Amniotic stem cell (primary cell): ENCODE measurements at places on chromosomes 6 and 20.

GRCh38 chr6:35096129-35096862, 44.8 kb downstream of the TCP11 start:
- peak; percentile 38 for DNase-seq

- DNase-seq = no peak
These were observed 32.8 kb downstream of the REPS1 start for GRCh38 chr6:138955262-138955661.

- DNase-seq = no peak
These were observed 17.7 kb upstream of the VSX1 start for GRCh38 chr20:25099601-25100140.

GRCh38 chr6:48113130-48113529, 2.1 kb upstream of the PTCHD4 start:
- no peak for DNase-seq

GRCh38 chr6:89731924-89732567, 87.5 kb downstream of the MDN1 start:
- DNase-seq = no peak

DNA sequence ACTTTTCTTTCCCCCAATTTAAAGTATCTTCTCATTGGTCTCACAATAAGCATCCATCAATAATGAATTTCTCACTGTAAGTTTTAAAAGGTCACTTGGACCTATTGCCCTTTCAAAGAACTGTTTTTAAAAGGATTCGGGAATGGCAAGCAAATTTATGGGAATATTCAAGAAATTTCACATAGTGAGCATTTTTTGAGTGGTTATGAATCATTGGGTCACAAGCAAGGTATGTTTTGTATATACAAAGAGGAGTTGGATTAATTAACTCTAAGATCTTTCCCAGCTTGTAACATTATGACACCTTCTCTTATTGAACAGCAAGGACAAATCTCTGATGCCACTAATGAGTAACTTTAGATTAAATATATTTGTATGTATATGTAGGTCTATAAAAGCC, 165.0 kb downstream of the MOXD1 start:
- DNase-seq = no peak

DNA sequence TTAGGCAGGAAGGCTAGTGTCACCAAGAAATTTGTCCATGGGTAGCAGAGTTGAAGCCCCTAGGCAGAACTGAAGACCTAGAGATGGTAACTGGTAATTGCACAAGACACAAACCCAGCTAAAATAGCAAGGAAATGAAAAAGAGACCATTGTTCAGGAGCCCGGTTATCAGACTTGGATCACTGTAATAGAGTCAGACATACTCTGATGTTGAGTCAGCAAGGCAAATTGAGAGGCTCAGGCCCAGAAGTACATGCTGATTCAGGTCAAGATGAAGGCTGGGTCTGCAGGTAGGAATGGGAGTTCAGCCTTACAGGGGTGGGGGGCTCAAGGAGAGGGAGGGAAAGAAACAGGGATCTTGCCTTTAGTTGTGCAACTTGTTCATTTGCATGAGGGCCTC, 6.5 kb upstream of the TMEM242 start:
- no peak for DNase-seq

GRCh38 chr6:167968091-167968490, 29.4 kb upstream of the KIF25 start:
- no peak for DNase-seq

DNA sequence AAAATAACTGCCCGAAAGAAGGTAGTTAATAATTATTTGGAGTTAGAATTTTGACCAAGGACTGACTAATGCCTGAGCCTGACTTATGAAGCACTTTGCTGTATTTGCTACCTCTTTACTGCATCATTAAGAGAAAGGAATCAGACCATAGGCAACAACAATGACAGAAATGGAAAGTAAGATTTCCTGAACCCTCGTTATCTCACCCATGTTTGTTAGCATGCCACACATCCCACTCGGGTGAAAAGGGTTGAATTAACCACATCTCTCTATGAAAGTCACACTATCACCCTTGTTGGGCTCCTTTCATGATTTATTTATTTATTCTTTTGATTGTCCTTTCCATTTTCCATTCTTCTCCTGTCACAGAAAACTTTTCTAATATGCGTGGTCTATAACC, 59.6 kb downstream of the OLIG3 start:
- DNase-seq = no peak

- DNase-seq = no peak
These were observed 7.2 kb upstream of the SYNJ2 start for GRCh38 chr6:157974341-157974894.

GRCh38 chr6:21265730-21266044, 327.9 kb upstream of the SOX4 start:
- DNase-seq = no peak

DNA sequence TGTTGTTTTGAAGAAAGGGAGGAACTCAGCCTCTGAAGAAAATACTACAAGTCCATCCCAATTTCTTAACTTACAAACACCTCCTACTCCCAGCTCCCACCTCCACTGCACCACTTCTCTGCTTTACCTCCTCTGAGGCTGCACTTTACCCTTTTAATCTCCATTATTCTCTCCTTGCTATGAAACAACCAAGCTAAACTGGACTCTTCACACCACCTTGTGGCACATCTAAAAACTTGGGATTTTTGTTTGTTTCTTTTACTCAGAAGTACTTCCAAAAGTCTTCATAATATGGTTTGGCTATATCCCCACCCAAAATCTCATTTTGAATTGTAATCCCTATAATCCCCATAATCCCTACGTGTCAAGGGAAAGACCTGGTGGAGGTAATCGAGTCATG, 142.2 kb downstream of the MOXD1 start:
- no peak for DNase-seq

DNA sequence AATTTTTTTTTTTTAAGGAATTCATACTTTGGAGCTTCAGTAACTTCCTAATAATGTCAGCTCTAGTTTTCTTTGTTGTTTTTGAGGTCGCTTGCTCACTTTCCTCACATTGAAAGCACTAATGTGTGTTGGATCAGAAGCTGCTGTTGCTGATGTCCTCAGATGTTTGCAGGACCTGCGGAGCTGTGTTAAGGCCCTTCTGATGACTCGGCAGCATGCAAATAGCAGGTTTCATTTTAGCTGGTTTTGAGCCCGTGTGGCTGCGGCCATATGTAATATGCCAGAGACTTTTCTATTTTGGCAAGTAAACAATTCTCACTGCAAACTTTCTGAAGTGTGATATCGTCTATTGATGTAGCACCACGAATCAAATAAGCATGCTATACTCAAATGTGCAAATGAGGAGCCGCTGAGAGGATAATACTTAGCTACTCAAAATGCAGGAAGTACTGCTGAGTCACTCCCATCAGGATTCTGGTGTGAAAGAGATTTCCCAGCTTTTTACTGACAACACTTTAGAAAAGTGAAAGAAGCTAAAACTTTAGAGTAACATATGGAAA, 187.8 kb downstream of the SASH1 start:
- peak; percentile 80 for DNase-seq

GRCh38 chr6:31396422-31397152, 6.8 kb upstream of the MICA start:
- peak; percentile 54 for DNase-seq

DNA sequence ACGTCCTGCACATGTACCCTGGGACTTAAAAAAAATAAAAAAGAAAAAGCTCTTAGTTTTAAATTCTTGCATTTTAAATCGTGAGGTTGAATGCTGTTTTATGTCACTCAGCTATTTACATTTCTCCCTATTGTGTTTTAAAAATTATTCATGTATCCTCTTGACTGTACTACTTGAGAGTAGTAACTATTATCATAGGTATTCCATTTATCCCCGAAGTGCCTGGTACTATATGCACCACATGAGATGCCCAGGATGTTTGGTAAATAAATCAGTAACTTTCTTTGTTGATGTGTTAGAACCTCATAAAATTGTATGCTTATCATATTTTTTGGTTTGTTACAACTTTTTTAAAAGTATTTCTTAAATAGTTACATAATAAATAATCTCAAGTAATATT, 18.4 kb downstream of the MAP3K4 start:
- no peak for DNase-seq

DNA sequence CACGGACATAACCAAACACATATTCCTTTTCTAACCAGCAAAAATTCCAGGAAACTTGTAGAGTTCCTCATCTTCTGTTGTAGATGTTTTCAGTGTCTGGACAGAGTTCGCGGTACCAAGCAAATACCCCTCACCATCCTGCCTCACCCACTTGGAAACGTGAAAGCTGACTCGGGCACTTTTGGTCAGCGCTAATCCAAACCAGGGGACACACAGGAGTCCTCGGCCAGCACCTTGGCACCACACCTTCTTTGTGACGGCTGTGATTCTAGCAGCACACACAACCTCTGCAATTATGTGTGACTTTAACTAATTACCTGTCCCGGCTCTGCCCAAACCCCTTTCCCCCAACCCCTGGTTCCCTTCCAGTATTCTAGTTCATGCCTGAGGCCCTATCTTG, 58.1 kb downstream of the PLAGL1 start:
- DNase-seq = no peak
